CD4-positive, alpha-beta memory T cell (primary cell): ENCODE measurements at places on chromosomes 16 and 17. TPM values are rescaled to one million over a fixed set of nuclear protein-coding genes. Genes with fewer than 3 reads are reported as not detected.
A peak's percentile ranks its signal among the peaks of the same experiment; 100 is the strongest.

GPR179 gene
- total RNA-seq, result 0.12 TPM

DNA sequence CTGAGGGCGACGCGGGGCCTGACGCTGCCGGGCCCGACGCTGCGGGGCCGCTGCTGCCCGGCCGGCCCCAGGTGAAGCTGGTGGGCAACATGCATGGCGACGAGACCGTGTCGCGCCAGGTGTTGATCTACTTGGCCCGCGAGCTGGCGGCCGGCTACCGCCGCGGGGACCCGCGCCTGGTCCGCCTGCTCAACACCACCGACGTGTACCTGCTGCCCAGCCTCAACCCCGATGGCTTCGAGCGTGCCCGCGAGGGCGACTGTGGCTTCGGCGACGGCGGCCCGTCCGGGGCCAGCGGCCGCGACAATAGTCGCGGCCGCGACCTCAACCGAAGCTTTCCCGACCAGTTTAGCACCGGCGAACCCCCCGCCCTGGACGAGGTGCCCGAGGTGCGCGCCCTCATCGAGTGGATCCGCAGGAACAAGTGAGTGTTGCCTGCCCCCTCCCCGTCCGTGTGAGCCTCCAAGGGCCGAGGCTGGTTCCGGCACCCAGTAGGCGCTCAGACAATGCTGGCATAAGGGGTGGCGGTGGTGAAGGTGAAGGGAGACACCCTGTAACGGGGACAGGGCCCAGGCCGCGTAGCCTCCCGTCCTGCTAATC lies 676 bp downstream of the CPD start:
- DNase-seq, result peak; percentile 24

DNA sequence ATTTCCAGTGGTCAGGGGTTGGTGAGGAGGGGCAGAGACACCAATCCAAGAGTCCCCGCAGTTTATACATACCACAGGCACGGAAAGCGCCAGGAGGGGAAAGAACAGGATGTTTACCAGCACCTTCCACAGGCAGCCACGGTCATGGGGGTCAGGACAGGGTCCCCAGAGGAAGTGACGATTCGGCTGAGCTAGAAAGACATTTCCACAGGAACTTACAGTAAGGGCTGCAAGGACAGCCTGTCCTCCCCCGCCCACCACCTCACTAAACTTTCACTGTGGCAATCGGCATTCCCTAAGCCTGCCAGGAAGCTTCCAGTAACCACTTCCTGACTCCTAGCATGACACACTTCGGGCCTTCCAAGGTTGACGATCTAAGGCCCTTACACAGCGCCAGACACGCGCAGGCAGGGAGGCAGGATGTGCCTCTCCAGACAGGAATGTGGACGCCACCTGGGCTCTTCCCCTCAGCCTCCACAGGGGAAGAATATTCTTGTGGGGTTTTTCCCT lies 1.2 kb upstream of the MT2A start:
- DNase-seq, result no peak

- DNase-seq, result no peak
Measured at GRCh38 chr17:74340470-74341023, 14.5 kb downstream of the KIF19 start.

DNA sequence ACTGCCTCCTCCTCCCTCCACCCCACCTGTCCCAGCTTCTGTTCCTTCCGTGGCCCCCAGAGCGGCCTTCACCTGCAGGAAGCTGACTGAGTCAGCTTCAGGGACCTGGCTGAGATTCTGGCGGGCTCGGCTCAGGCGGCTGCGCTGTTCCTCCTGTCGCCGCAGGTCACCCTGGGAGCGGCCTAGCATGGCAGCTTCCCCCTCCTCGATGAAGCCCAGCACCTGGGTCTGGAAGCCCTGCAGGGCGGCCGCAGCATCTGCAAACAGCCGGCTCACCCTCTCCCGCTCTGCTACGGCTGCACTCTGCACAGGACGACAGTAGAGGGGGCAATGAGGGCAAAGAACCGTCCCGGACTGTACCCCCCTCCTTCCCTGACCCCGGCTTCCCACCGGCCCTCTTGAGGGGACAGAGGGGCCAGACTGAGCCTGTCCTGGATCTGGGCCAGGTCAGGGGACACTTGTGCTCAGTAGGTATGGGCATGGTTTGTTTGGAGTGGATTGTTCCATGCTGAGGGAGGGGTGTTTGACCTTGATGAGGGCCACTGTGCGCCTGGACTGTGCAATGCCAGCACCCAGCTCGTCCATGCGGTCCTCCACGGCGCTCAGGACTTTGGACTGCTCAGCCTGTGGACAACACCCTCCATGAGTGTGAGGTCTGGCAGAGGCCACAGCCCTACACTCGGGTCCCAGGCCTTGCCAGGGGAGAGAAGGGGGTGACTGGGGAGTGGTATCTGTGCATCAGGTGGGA lies 2.0 kb downstream of the TRIM47 start:
- DNase-seq, result peak; percentile 91

- no peak for DNase-seq
Measured at GRCh38 chr16:77897129-77897437, 108.7 kb downstream of the VAT1L start.

DNA sequence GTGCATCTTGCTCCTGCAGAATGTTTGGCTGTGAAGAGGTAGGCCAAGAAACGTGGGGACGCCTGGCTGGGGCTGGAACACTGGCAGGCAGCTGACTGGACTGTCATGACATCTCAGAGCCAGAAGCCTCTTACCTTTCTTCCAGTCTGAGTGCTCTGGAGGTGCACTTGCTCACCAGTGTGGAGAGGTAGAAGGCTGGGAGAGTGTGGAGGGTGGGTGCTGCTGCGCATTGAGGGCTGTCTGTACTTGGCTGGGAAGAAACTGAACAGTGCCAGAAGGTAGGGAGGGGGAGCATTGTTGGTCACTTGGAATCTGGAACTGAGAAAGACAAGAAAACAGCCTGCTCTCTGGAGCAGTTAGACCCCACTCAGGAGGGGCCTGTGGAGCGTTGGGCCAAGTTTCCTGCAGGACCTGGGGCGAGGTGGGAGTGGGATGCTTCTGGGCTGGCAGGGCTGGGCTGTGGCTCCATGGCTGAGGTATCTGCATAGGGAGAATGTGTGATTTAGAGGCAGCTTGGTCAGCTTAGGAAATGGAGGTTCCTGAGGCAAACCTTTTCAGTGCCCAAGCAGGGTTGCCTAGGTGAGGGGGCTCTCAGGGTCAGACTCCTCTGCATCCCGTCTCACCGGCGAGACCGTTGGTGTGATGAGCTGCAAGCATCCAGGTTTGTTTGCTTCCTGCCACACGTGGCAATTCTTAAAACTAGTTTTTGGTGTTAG lies 55.1 kb downstream of the KSR1 start:
- DNase-seq, result no peak
